Smooth muscle cell of bladder (primary cell): ENCODE measurements at places on chromosomes 12 and 14. TPM values are rescaled to one million over a fixed set of nuclear protein-coding genes. Genes with fewer than 3 reads are reported as not detected.

FAM90A1 gene
- total RNA-seq: under 0.01 and 0.09 TPM in 2 replicates

GALNT9 gene
- total RNA-seq: 0.14 and 0.28 TPM in 2 replicates

BCL2L14 gene
- total RNA-seq: not detected in 2 replicates

KRT3 gene
- total RNA-seq: not detected in 2 replicates

LRRC10 gene
- total RNA-seq: under 0.01 TPM in 1 of 2 replicates, not detected in the other
